Eye (tissue), 1 donor: ENCODE measurements at places on chromosomes 12 and 14.

DNA sequence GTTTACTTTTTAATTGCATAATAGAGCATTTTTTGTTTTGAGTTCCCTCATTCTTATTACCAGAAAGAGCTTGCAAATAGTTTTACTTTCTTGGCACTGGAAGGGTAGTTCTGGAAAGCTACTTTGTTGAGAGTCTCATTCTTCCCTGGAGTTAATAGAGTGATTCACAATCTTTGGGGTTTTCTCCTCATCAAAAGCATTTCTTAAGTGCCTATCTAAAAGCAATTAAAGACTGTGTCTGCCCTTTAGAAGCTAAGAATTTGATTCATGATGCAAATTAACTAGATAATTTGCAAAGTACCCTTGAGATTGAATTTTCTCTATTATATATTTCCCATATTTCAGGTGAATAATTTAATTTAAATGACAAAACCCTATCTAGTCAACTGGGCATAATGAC, 8.1 kb upstream of the BMAL2 start:
- DNase-seq, result no peak

- peak; percentile 88 for DNase-seq
Measured at GRCh38 chr12:4272424-4273272, 914 bp upstream of the CCND2 start.

DNA sequence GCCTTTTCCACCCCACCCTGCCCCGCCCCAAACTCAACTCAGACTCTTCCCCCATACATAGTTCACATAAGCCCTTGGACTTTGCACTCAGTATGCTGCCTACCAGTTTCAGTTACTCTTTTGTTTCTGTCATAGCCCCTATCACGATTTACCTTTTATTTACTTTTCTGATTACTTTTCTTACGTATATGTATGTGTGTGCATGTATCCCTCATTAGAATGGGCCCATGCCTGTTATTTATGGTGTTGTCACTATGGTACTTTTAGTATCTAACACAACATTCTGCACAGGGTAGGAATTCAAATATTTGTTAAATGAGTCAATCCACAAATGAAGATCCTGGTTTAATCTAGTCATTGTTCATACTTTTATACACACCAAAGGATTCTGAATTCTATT, 16.5 kb upstream of the LUM start:
- DNase-seq, result no peak

DNA sequence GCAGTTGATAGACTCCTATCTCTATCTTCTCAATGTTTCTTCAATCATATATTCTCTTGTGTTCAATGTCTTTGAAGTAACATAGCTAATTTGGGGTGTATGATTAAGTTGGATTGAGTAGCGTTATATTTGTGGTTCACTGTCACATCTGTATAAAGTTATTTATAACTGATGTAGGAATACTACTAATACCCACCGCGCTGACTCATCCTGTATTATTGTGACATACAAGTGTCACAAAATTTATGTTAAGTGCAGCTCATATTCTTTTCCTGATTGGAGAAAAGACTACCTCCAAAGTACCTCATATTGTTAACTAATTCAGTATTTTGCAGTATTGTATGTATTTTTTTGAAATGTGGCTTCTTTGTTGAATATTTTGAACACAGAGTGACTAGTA, 940.8 kb downstream of the SLC6A15 start:
- no peak for DNase-seq

GRCh38 chr12:131896811-131897270, 2.4 kb downstream of the ULK1 start:
- no peak for DNase-seq

GRCh38 chr12:85657836-85658630, 178.2 kb downstream of the RASSF9 start:
- DNase-seq, result no peak
